Right lung (tissue), 10 donors: ENCODE measurements at places on chromosomes 4 and X.

GRCh38 chr4:183840311-183840710, 64.8 kb upstream of the STOX2 start:
- peak; percentile 80 for DNase-seq

- DNase-seq = no peak
Measured at GRCh38 chr4:140260227-140260626, 106.2 kb upstream of the MAML3 start.

GRCh38 chrX:153487590-153488071, 7.1 kb upstream of the BGN start:
- DNase-seq = no peak

DNA sequence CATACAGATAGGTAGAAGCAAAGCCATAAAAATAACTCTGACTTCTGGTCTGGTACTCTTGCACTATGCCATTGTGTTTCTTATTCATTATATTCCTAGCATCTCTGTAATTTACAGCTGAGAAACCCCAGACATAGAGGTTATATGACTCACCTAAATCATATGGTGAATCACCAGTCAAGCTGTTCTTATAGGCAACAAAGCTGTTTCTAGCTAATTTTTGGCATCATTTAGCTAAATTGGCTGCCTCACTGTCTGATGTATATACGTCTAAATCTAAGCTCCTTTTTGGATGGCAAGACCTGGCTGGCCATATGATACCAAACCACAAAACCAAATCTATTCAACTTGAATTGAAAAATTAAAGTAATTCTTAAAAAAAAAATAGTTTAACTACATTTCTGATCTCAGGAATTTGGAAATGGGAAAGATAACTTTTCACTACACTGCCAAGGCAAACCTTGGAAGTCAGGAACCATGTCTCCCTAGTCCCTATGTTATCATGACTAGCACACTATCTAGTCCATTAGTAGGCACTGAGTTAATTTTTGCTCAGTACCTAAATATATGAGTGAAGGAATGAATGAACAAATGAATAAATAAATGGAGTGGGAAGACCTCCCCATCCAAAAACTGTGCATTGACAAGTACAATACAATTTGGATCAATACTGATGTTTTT, 41.3 kb upstream of the STAG2 start:
- no peak for DNase-seq

GRCh38 chrX:109990582-109991276, 12.2 kb upstream of the TMEM164 start:
- DNase-seq = no peak

- no peak for DNase-seq
Measured at GRCh38 chrX:6184900-6185515, 43.7 kb downstream of the NLGN4X start.

DNA sequence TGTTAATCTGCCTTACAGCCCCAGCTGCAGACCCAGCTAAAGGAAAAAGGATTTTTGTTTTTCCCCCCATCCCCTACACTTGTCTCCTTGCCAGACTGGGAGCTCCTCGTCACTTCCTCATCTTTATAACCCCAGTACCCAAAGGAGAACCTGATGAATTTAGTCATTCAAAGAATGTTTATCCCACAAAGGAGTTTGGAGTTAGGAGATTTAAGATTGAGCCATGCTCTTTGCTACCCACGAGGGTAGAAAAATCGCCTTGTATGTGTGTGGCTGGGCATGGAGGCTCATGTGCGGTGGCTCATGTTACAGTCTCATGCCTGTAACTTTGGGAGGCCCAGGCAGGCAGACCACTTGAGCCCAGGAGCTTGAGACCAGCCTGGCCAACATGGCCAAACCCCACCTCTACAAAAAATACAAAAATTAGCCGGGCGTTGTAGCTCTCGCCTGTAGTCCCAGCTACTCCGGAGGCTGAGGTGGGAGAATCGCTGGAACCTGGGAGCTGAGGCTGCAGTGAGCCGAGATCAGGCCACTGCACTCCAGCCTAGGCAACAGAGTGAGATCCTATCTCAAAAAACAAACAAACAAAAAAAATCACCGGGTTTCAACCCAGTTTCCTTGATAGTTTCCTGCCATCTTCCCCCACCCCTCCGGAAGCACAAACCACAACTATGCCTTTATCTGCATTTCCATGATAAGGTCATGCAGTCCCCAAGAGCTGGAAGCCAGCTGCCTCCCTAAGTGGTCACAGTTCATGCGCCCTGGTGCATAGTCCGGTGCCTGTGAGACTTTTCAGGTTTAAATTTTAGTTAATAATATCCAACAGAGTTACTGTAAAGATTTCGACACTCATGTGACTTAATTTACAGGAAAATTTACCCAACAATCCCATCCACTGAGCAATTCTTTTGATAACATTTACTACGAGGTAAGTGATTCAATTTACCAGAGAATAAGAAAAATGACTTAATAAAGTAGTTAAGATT, 1.5 kb downstream of the CFAP97 start:
- no peak for DNase-seq
